H4 (cell line): ENCODE measurements at places on chromosomes 1 and 21. TPM values are rescaled to one million over a fixed set of nuclear protein-coding genes. Genes with fewer than 3 reads are reported as not detected.

SPATA46 gene
- total RNA-seq, result not detected in 2 replicates

GRCh38 chr1:181485287-181486097, 2.2 kb downstream of the CACNA1E start:
- DNase-seq, result no peak

F13B gene
- total RNA-seq, result not detected in 2 replicates

SPATA21 gene
- total RNA-seq, result not detected in 2 replicates

- DNase-seq, result no peak
Observed at GRCh38 chr1:225933072-225933471, 7.9 kb downstream of the LEFTY2 start.

NMNAT2 gene
- total RNA-seq, result 0.14 and 1.4 TPM in 2 replicates

DNA sequence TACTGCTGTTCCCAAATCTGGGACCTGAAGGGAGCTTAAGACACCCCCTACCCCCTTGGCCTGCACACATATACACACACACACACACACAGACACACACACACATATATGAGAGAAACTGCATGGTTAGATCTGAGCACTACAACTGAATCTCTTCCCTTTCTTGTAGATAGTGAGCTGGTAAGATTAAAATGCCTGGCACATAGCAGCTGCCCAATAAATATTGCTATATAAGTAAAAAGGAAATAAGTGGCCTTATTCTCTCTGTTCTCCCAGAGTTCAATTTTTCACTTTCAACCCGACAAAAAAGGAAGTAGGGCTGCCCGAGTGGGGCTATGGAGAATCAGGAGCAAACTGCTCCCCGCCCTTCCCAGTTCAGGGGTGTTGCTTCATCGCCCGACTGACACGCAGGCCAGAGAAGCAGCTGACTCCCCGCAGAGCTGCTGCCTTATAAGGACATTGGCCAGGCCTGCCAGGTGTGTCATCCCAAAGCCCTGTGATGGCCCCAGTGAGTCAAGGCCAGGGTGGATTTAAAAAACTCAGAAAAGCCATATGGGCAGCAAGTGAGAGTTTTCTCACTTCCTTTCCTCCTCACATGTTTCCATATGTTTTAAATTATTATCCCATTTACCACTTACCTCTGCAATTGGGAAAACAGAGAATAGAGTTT, 106.5 kb upstream of the SLC44A3 start:
- peak; percentile 92 for DNase-seq

DNA sequence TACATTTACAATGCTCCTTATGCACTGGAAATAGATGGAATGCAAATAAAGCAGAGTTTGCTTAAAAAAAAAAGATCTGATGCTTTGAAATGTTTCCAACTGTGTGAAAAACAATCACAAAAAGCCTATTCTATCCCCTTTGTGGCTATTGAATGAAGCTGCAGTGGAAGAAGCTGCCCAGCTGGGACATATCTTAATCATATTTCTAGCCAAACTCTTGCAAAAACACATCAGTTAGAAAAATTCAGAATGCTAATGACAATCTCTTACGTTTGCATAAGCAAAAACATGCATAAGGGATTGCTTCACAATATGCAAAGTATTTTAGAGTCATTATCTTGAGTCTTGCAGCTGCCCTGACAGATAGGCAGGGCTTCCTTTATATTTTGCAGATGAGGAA, 526.4 kb upstream of the USP24 start:
- DNase-seq, result no peak

CASQ1 gene
- 0.41 TPM in 1 of 2 replicates, not detected in the other for total RNA-seq

VCAM1 gene
- 38.4 and 54.9 TPM in 2 replicates for total RNA-seq

DNA sequence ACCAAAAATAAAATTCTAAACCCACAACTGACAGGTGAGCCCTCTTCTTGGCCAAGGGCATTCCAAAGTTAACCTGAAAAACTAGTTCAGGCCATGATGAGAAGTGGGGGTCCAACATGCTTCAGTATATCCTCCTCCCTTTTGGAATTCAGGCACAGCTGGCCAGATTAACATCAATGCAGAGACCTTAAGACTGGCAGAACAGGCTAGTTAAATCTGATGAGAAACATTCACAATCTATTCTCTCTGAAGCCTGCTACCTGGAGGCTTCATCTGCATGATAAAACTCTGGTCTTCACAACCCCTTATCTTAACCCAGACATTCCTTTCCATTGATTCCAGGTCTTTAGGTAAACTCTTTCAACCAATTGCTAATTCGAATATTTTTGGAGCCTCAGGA, 26.7 kb upstream of the ZBTB8B start:
- no peak for DNase-seq

DNA sequence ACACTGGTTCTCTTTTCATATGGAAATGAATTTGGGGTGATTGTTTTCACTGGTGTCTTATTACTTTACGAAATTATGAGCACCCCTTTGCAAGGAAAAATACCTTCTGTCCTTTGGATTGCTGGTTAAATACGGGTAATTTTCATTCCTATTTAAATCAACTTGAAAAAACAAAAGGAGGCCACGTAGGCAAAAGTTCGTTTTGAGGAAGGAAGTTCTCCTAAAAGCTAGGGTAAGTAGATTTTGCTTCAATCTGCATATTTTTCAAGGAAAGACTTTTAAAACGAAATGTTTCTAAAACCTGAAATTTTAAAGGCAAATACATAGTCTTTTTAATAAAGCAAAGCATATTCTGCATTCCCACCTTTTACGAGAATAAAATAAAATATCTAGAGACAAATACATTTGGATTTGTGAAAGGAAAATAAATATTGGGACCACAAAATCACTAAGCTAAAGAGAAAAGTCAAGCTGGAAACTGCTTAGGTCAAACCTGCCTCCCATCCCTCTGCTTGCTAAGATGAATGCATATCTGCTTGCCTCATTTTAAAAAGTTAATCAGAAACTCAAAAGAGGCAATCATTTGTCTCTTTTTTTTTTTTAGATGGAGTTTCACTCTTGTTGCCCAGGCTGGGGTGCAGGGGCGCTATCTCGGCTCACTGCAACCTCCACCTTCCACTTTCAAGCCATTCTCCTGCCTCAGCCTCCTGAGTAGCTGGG, 70.9 kb upstream of the ETS2 start:
- no peak for DNase-seq

ATAD3A gene
- 20.9 and 30.3 TPM in 2 replicates for total RNA-seq

DNA sequence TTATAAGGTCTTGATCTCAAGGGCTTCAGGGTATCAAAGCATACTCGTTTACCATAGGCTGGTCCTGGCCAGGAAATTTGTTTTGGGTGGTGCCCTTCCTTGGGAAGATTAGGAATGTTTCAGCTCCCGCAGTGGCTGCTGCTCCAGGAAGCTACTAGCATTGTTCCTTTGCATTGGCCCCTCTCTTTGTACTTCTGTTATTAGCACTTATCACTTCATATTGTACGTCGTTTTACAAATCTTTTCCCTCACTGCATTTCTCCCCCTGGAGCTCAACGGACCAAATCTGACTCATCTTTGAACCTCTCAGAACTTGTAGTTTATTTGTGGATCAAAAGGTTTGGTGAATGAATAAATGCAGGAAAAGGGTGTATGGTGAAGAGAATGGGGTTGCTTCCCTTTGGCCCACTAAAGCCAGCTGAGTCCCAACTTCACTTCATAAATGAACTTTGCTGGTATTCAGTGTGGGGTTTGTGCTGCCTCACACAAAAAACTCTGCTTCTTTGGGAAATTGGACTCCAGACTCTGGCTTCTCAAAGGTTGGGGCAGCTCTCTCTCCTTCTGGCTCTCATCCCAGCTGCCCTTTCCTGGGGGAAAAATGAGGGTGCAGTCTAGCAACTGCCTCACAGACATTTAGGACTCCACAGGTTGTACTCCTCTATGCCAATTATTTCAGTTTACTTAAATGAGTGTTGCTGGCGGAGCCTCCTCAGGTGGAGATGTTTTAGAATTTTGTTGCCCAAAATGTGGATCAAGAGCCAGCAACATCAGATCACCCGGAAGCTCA, 5.9 kb downstream of the GNAT2 start:
- DNase-seq, result no peak

GRCh38 chr1:185360714-185361113, 43.7 kb upstream of the IVNS1ABP start:
- no peak for DNase-seq

DNA sequence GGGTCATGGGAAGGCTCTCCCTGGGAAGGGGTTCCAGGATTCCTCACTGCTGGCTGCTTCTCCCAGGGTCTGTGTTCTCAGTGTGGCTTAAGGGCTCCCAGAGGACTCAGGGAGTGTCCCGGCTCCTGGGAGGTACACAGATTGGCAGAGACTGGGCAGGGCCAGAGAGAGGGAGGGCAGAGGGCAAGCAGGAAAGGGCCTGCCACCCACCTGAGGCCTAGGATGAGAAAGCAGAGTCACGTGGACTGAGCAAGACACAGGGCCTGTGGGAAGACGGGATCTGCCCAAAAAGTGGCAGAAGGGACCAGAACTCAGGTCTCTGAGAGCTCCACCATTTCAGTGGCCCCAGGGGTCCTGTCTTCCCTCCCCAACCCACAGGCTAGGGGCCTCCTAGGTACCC, 871 bp downstream of the SLFNL1 start:
- DNase-seq, result no peak

- no peak for DNase-seq
Observed at GRCh38 chr1:40593449-40594186, 62.2 kb downstream of the ZNF684 start.

DNA sequence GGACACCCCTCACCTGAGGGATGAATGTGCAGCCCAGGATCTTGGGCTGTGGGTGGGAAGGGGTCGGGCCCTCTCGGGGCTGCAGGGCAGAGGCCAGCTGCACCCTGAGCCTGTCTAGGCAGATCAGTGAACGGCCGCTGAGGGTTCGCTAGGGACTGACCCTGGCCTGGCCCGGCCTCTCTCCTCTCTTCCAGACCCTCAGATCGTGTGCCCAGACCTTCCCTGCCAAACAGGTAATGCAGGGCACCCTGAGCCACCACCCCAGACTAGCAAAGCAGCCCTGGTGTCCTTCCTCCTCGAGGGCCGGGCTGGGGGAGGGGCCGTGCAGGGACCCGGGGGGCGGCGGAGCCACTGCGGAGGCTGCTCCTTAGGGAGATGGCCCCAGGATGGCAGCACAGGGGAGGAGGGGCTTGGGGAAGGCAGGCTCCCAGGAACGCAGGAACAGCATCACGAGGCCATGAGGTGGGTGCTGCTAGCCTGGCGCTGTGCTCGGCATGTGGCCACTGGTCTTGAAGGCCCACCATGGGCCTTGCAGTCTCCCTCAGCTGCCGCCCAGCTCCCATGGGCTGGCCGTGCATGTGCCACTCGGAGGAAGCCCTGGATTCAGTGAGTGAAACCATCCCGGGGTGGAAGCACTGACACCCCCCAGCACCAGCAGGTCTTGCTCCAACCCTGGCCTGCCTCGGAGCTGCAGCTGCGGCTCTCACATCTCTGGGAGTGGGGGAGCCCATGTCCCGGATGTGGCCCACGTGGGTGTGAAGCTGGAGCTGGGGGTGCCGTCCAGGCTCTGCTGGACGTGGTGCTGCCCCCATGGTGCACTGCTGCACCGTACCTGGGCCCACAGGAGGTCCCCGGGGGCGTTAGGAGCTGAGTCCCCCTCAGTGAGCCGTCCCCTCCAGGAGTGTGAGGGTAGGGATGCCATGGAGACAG, 28.7 kb downstream of the COL6A2 start:
- no peak for DNase-seq
